ENCODE measurements at places on chromosomes 1 and 21. TPM values are rescaled to one million over a fixed set of nuclear protein-coding genes. Genes with fewer than 3 reads are reported as not detected.

DNA sequence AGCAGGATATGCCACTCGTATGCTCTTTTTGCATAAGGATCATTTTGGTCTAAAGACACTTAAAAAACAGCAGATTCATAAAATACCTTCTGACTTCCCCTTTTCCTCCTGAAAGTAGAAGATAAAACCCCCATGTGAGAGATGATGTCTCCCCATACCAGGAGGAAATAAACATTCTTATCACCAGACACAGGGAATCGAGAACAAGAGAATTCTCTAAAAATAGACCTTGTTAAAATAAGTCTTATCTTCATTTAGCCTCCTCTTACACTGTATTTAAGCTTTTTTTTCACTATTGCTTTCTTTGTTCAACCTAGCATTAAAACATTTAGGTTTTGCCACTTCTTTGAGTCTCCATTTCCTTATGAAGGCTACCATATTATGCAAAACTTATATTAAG is 709.3 kb downstream of the KCNT2 start:
- DNase-seq: no peak

DNA sequence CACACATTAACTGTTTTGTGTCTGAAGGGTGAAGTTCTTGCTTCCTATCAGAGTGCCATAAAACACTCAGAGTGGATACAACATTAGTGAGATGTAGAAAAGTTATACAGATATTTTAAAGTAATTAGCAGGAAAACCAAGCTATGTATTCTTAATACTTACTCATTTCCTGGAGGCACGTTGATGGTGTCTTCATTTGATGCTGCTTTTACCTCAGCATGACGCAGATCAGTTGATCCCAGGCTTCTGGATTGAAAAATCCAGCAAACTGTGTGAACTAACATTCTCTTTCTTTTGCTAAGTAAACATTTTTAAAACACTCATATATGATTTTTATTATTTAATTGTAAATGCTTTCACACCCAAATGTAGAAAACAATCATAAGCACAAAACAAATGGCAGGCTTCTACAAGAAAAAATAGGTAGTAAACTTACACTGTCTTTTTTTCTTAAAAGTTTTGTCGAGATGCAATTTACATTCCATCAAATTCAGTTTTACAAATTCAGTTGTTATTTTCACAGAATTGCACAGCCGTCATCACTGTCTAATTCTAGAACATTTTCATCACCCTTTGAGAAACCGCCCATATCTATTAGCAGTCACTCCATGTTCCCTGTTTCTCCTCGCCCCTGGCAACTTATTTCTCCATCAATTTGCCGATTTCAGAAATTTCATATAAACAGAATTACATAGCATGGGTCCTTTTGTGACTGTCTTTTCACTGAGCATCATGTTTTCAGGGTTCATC is 198.9 kb downstream of the LRRC7 start:
- no peak for DNase-seq

DNA sequence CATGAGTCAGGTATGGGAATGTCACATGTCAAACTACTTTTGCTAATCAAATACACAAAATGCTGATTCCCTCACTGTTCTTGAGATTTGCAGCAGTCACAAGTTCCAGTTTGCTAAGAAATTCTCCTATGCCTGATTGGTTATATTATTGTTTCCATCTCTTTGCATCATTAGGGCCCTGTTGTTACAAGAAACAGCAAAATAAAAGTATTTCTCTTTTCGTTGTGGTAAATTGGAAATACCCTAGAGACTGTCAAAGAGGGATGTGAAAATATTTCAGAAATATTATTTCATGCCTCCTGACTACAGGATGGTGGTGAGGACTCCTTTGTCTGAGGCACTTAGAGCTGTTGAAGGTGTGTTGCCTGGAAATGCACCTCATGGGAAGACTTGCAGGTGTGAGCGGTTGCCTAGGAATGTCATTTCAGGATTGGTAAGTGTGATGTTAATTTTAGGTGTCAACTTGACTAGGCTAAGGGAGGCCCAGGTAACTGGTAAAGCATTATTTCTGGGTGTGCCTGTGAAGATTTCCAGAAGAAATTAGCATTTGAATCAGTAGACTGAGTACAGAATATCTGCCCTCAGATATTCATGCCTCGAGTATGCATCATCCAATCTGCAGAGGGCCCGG is 117.4 kb downstream of the ROR1 start:
- DNase-seq: no peak

- DNase-seq: no peak
Observed at GRCh38 chr1:236148470-236148845, 6.1 kb downstream of the GPR137B start.

SEMA4A gene
- total RNA-seq: 6.9 TPM
